ENCODE measurements at places on chromosomes 4 and X.
A peak's percentile ranks its signal among the peaks of the same experiment; 100 is the strongest.

- DNase-seq: no peak
These were observed 1.0 kb upstream of the DDX60 start for GRCh38 chr4:168319486-168320019.

DNA sequence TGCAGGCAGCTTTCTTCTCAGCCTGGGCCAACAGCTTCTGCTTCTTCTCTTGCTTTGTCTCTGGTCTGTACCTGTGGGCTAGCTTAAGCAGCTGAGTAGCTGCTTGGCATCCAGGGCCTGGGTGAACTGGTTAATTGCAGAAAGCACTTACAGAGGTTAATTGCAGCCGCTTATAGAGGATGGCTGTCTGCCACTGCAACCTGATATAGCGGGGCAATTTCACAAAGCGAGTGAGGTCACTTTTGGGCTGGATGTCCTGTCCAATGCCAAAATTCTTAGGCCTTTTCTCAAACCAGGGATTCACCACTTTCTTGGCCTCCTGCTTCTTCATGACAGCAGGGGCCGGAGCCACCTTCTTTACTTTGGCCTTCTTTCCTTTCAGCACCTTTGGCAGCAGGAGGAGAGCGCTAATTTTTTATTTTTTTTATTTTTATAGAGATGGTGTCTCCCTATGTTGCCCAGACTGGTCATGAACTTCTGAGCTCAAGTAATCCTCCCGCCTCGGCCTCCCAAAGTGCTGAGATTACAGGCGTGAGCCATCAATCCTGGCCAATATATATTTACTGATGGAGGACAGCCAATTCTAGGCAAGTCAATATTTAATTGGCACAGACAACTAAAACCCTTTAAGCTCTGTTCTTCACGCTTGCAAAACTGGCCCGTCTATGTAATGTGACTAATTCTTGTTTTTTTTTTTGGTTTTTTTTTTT, 61.0 kb downstream of the ENOPH1 start:
- DNase-seq: no peak

DNA sequence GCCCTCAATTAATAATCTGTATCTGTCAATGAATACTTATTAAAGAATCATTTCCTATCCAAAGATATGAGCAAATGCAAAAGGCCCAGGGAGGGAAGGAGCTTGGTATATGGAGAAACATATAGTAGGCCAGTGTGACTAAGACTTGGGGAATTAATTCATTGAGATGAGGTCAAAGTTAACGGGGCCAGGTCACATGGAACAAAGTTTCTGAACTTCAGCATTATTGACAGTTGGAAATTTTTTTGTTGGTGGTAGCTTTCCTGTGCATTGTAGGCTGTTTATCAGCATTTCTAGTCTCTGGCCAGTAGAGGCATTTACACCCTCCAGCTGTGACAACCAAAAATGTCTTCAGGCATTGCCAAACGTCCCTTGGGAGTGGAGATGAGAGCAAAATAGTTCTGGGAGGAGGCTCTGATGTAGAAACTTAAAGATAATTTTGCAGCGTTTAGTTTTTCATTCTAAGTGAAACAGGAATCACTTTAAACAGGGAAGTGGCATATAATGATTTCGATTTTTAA, 202.0 kb downstream of the SLC4A4 start:
- no peak for DNase-seq

- DNase-seq: peak; percentile 6
These were observed 229.8 kb upstream of the SFRP2 start for GRCh38 chr4:154018659-154019058.

DNA sequence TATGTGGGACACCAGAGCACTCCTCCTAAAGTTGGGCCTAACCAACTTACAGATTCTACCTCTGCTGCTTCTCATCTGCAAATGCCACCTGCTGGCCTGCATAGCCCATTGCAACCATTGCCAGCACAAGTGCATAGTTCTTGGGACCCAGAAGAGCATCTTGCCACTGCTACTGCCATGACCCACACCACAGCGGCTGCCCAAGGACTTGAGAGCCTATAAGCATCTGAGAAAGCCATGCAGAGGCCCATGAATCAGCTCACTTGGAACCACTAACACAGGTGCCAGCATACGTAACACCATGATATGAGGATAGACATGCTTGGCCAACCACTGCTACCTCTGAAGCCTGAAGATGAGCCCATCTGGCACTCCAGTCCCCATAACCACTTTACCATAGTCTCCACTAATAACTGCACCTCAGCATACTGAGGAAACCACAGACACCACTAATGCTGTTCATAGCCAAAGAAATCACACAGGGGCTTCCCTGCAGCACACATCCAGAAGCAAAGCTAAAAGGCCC, 258.1 kb upstream of the AGTR2 start:
- DNase-seq: no peak
